ENCODE measurements at places on chromosomes 1 and 21. TPM values are rescaled to one million over a fixed set of nuclear protein-coding genes. Genes with fewer than 3 reads are reported as not detected.

The OR2L2 gene
- not detected for total RNA-seq

The CLDN19 gene
- not detected for total RNA-seq

The KDF1 gene
- 16.1 TPM for total RNA-seq

The TTC24 gene
- total RNA-seq: not detected

The LCE1C gene
- not detected for total RNA-seq

The SLC35E2B gene
- total RNA-seq: 68.3 TPM

The OR2L8 gene
- total RNA-seq: 0.39 TPM

The PCBP3 gene
- not detected for total RNA-seq

The ZNF697 gene
- 5.9 TPM for total RNA-seq

The F5 gene
- total RNA-seq: not detected

The RXFP4 gene
- not detected for total RNA-seq

The B3GALT6 gene
- total RNA-seq: 21.4 TPM

The CELA2A gene
- not detected for total RNA-seq

The PHGDH gene
- 168 TPM for total RNA-seq

The TSSK3 gene
- total RNA-seq: not detected

The SKI gene
- 36.9 TPM for total RNA-seq

The SPRR3 gene
- 1.2 TPM for total RNA-seq

The TMEM240 gene
- total RNA-seq: 2.1 TPM

The PDE9A gene
- 0.11 TPM for total RNA-seq

The NPPB gene
- total RNA-seq: not detected

The KIAA0319L gene
- total RNA-seq: 101 TPM

The GUCA2B gene
- not detected for total RNA-seq

The TFF1 gene
- not detected for total RNA-seq

The CD1E gene
- not detected for total RNA-seq

The ZNF695 gene
- total RNA-seq: 2.0 TPM

The SYT14 gene
- total RNA-seq: 2.7 TPM

The PROK1 gene
- total RNA-seq: 0.11 TPM

The PDE4DIP gene
- total RNA-seq: 53.4 TPM

The ERI3 gene
- 63.2 TPM for total RNA-seq

The FAM177B gene
- total RNA-seq: not detected

The WLS gene
- 18.7 TPM for total RNA-seq

The HPDL gene
- total RNA-seq: 1.3 TPM

The TFF3 gene
- total RNA-seq: not detected

The KLHDC9 gene
- total RNA-seq: 3.5 TPM

The DIO1 gene
- not detected for total RNA-seq

The RUNX3 gene
- not detected for total RNA-seq

The CATSPERE gene
- 2.4 TPM for total RNA-seq

The LRRIQ3 gene
- 2.0 TPM for total RNA-seq

The SERPINC1 gene
- not detected for total RNA-seq

The MSH4 gene
- under 0.01 TPM for total RNA-seq

The AVPR1B gene
- total RNA-seq: not detected

The PEAR1 gene
- 3.3 TPM for total RNA-seq

The CACNA1S gene
- total RNA-seq: not detected

The LRRC53 gene
- total RNA-seq: not detected

The WNT4 gene
- total RNA-seq: not detected

The U2AF1 gene
- 26.7 TPM for total RNA-seq

The TEX50 gene
- not detected for total RNA-seq

The DIRAS3 gene
- not detected for total RNA-seq

The CD244 gene
- total RNA-seq: not detected

The IVL gene
- total RNA-seq: 0.79 TPM
